ENCODE measurements at places on chromosomes 2 and 18. TPM values are rescaled to one million over a fixed set of nuclear protein-coding genes. Genes with fewer than 3 reads are reported as not detected.

Gene ADNP2
- 19.6 TPM for total RNA-seq

GRCh38 chr2:20960003-20960402 is 83.9 kb downstream of the APOB start:
- no peak for DNase-seq

- DNase-seq: no peak
Measured at GRCh38 chr18:46196627-46197243, 92.5 kb downstream of the HAUS1 start.

DNA sequence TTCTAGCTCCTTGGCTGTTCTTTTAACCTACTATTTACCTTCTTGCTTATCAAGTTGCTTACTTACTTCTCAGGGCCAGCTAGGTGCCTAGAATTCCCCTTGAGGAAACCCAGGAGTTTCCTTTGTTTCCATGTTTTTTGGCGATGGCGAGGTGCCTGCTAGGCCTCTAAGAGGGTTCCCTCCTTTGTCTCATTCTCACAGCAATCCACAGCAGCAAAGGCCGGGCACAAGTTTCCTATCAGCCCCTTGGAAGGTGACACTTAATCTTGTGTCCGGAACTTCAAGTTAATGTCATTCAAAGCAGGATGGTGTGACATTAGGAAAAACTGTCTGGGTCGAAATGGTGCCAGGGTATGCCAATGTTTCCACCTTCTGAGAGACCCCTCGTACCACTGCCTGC is 101.9 kb upstream of the EPC2 start:
- no peak for DNase-seq

GRCh38 chr2:117492209-117492851 is 322.2 kb upstream of the DDX18 start:
- DNase-seq: no peak

DNA sequence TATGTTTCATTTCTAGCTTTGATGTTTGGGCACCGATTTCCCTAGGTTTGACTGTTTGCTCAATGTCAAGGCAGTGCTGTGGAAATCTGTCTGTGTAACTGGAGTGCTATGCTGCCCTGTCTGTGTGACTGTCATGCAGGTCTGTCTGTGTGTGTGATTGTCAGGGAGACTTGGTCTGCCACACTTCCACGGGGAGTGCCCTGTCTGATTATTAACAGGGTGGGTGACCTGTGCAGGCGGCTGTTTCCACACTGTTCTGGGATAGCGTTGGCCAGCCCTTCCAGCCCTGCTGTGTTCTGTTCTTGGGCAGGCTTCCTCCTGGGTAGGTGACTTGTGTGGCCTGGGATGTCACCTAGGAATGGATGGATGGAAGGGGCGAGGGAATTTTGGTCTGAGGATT is 85.3 kb downstream of the FHOD3 start:
- no peak for DNase-seq

Gene SERPINB11
- not detected for total RNA-seq

GRCh38 chr2:11655495-11655894 is 14.5 kb downstream of the NTSR2 start:
- no peak for DNase-seq

DNA sequence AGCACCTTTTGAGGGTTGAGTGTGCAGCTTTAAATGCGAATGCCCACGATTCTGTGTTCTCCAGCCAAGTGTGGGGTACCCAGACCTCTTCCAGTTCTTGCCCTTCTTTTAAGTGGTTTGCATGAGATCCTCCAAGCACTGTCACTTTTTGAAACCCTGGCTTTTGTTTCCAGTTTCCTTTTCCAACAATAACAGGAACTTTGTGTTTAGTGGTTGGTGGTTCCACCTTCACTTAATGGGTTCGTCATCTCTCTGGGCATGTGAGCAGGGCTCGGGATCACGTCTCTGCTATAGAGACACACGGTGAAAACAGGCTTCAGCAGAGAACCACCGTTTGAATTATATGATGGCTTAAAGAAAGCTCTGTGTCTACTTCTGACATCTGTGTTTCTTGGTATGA is 197.6 kb downstream of the LDLRAD4 start:
- DNase-seq: no peak

Gene CBLN2
- not detected for total RNA-seq

Gene CPO
- total RNA-seq: not detected

GRCh38 chr2:119490653-119491195 is 33.6 kb downstream of the SCTR start:
- DNase-seq: peak; percentile 28

Gene C2orf81
- 4.3 TPM for total RNA-seq

GRCh38 chr2:162123806-162124758 is 28.0 kb downstream of the GCG start:
- DNase-seq: peak; percentile 71

Gene GBX2
- total RNA-seq: not detected

DNA sequence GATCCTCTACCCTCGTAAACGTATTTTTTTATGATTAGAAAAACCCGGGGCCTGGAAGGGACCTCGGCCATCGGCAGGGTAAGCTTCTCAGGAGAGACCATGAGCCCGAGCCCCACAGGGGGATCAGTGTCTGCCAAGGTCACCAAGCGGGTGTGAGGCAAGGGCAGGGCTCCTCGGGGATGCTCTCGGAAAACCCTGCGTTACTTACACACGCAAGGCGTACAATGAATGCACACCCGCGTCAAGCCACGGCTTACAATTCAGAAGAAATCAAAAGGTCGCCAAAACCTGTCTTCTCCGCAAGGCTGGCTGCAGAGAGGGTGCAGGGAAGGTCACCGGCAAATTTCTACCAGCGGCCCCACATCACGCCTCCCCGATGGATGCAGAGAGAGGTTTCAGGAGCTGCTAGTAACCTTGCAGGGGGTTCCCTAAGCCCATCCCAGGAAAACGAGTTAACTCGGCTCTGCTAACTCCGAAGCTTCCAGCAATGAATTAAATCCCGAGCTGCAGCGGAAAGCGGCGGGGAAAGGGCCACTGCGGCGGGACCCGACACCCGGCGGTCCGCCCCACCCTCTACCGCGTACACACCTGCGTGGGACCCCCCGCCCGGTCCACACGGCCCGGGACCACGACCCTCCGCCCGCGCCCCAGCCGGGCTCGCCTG is 638 bp downstream of the ST3GAL5 start:
- no peak for DNase-seq

Gene IL1RL2
- not detected for total RNA-seq

Gene UGT1A4
- 0.12 TPM for total RNA-seq

DNA sequence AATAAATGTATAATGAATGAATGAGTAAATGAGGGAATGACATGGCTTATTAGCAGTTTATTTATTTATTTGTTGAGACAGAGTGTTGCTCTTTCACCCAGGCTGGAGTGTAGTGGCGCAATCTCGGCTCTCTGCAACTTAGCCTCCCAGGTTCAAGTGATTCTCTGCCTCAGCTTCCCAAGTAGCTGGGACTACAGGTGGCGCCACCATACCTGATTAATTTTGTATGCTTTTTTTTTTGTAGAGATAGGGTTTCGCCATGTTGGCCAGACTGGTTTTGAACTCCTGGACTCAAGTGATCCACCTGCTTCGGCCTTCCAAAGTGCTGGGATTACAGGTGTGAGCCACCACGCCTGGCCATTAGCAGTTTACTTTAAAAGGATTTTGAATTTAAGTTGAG is 100.3 kb upstream of the CAVIN2 start:
- DNase-seq: no peak

GRCh38 chr2:239890206-239890746 is 134.9 kb downstream of the NDUFA10 start:
- no peak for DNase-seq

DNA sequence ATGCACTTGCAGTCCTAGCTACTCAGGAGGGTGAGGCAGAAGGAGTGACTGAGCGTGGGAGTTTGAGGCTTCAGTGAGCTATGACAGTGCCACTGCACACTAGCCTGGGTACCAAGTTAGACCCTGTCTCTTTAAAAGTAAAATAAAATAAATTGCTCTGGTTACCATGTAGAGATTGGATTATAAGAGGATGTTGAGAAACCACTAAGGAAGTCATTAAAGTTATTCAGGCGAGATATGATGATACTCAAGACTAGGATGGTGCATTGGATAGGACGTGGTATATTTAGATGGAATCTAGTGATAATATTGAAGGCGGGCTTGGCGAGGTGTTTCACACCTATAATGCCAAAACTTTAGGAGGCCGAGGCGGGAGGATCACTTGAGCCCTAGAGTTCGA is 50.6 kb downstream of the BMPR2 start:
- no peak for DNase-seq

- no peak for DNase-seq
Measured at GRCh38 chr2:239636808-239637207, 236.0 kb upstream of the HDAC4 start.

GRCh38 chr2:113056521-113056920 is 2.5 kb upstream of the IL36RN start:
- DNase-seq: no peak

GRCh38 chr2:86703704-86704361 is 16.3 kb upstream of the RMND5A start:
- DNase-seq: peak; percentile 89

Gene LCT
- total RNA-seq: not detected

Gene CDK5R2
- total RNA-seq: not detected

DNA sequence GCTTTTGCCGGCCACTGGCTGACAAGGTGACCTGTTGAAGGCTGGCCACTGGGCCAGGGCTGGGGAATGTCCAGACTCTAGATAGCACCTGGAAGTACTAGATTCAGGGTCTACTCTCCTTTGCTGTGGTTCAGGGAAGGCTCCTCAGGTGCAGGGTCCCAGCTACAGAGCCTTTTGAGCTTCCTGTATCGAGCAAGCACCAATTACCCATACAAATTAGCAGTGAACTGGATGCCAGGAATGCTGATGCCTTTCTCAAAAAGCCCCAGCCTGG is 213.4 kb downstream of the CYP26B1 start:
- no peak for DNase-seq

- no peak for DNase-seq
Measured at GRCh38 chr2:69988086-69988635, 26.7 kb upstream of the ASPRV1 start.

DNA sequence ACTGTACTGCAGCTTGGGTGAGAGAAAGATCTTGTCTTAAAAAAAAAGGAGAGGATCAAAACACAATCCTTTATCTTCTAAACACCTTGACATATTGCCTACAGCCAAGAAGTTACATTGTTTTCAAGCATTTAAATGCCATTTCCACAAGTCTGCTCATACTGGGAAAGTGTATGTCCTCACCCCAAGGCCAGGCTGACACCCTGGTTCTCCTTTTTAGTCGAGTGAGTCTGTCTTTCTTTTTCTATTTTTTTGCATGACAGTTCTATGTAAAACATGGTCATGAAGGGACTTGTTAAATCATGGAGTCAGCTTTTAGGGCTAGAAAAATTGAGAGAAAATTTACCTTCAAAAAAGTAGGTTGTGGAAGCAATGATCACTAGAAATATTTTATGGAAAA is 233.3 kb downstream of the FAM210A start:
- no peak for DNase-seq

GRCh38 chr2:69968609-69969008 is 7.2 kb upstream of the ASPRV1 start:
- DNase-seq: no peak

Gene CRACDL
- total RNA-seq: 12.9 TPM

GRCh38 chr2:38171208-38171855 is 95.4 kb upstream of the CYP1B1 start:
- peak; percentile 71 for DNase-seq

- DNase-seq: no peak
Measured at GRCh38 chr2:122531290-122532071, 776.0 kb downstream of the TSN start.

GRCh38 chr2:137942833-137943677 is 21.2 kb upstream of the HNMT start:
- no peak for DNase-seq

- no peak for DNase-seq
Measured at GRCh38 chr18:33264566-33264965, 176.0 kb downstream of the CCDC178 start.

DNA sequence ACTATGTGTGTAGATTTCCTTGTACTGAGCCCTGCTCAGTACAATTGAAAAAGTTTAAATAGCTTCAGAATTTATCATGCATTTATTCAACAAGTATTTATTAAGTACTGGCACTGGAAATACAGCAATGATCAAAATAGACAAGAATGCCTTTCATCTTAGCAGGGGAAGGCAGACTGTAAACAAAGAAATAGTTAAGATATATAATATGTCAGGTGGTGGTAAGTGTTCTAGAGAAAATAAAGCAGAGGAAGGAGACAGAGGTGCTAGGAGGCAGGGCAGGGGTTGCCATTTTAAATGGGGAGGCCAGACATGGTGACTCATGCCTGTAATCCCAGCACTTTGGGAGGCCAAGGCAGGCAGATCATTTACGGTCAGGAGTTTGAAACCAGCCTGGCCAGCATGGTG is 13.6 kb upstream of the LIPG start:
- peak; percentile 25 for DNase-seq

Gene OSBPL6
- total RNA-seq: 26.2 TPM

Gene ANKRD44
- total RNA-seq: 6.9 TPM

DNA sequence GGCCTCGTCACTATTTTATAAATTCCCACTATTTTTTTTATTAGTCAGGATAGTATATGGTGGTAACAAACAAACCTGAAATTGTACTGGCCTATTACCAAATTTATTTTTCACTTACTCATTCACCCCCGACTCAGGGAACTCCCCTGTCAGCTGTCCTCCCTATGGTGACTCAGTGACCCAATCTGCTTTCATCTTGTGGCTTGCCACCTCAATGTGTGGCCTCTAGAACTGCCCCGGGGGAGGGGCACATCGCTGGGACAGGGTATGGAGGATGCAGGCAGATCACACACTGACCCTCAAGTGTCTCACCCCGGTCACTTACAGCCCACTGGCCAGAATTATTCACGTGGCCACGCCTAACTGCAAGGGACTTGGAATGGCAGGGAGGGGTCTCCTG is 71.6 kb downstream of the ACTR2 start:
- peak; percentile 44 for DNase-seq

DNA sequence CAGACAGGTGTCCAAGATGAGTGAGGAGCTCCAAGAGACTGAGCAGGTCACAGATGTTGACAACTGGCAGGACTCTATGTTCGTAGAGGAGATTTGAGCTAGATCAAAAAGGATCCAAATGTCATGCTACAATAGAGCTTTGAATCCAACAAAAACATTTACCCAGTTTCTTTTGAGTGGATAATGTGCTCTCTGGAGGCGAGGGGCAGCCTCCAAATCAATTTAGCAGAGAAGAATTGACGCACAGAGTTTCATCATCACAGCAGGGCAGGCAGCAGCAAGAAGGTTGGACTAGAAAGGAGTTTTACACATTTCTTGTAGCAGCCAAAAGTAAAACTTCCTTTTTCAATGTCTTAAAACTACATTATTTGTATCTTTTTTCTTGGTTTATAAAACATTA is 653.0 kb downstream of the RNF144A start:
- no peak for DNase-seq

DNA sequence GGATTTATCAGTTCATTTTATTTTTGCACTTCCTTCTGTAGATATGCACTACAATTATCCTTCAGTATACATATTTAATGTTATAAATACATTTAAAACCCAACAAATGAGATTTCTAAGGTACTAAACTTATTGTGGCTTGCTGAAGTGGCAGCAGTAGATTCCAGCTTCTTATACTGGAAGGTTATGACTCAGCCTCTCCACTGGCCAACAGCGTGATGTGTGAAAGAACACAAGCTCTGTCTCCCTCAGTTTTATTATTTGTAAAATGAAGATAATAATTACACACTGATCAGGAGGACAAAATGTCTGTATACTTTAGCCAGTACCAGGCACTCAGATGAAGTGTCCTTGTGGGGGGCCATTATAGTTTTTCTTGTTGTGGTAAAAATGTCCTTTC is 1147.1 kb downstream of the CNTNAP5 start:
- DNase-seq: peak; percentile 22
